ENCODE measurements at places on chromosomes 4 and X. TPM values are rescaled to one million over a fixed set of nuclear protein-coding genes. Genes with fewer than 3 reads are reported as not detected.

- no peak for DNase-seq
Observed at GRCh38 chrX:41472231-41472815, 25.2 kb downstream of the NYX start.

DNA sequence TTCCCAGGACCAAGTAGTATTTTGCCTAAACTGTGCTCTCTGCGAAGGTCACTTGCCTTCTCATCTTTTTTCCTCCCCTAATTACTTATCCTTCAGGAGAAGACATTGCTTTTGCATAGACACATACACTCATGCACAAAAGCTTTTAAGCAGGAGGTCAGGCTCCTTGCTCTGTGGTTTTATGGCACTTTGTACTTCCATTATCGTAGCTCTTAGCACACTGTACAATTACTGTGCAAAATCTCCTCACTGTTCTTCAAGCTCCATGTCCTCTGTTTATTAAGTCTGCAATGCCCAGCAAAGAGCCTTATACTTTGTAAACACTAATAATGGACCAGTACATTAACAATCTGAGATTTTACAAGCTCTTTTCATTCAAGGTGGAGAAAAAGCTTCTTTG, 188.4 kb upstream of the GNPDA2 start:
- DNase-seq: no peak

- no peak for DNase-seq
Observed at GRCh38 chr4:10005632-10006031, 15.7 kb downstream of the SLC2A9 start.

DNA sequence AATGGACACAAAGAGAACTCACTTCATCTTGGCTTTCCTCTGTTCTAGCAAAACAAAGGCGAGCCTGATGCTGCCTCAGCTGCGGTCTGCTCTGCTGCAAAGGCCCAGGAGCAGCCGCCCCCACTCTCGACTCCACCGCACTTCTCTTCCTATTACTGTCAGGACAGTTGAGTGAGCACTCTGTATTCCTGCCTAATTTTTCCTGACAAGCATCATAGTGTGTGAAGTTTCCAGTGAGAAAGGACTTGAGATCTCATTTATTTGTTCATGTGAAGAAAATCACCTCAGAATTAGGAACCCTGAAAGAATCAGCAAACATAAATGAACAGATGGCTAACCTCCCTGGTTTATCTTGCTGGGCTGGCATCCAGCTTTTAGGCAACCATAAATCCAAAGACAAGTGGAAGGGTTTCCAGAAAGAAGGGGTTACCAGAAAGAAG, 15.6 kb downstream of the SCARB2 start:
- DNase-seq: peak; percentile 79

DNA sequence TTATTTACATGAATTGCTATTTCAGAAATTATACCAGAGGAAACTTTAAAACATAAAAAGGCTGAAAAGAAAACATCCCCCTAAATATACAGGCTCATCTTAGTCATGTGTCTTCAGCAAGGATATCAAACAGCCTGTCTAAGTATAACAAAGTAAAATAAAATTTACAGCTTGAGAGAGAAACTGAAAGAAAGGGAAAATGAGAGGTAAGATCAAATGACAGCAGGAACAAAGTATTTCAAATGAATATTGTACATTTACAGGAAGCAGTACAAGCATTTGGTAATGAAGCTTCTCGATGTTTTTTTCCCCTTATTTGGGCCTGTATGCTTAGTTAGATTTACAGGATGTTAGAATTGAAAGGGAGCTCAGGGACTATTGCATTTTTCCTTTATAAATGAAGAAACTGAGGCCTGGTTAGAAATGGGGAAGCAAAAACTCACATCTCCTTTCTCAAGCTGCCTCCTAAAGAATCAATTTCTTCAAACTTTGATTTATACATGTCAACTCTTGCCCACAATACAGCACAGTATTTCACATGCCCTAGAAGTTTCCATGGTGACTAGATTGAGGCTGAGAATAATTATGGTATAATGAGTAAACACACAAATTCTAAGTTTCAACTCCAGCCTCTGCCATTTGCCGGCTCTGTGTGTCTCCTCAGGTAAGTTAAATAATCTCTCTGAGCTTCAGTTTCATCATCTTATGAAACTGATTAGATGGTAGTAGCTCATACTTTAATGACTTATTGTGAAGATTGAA, 29.3 kb downstream of the DAPP1 start:
- no peak for DNase-seq

- DNase-seq: no peak
Observed at GRCh38 chr4:111512081-111512783, 633.0 kb upstream of the FAM241A start.

GRCh38 chr4:70559211-70559830, 32.7 kb upstream of the AMBN start:
- peak; percentile 82 for DNase-seq

The NPY1R gene
- not detected for polyA plus RNA-seq

The VEGFC gene
- 1.4 TPM for polyA plus RNA-seq

The TEX13B gene
- not detected for polyA plus RNA-seq
